Hematopoietic multipotent progenitor cell treated with erythropoietin and hydrocortisone succinate and interleukin-3 and kit ligand, for 8 days (in vitro differentiated cells): ENCODE measurements at places on chromosomes 1 and 21.

DNA sequence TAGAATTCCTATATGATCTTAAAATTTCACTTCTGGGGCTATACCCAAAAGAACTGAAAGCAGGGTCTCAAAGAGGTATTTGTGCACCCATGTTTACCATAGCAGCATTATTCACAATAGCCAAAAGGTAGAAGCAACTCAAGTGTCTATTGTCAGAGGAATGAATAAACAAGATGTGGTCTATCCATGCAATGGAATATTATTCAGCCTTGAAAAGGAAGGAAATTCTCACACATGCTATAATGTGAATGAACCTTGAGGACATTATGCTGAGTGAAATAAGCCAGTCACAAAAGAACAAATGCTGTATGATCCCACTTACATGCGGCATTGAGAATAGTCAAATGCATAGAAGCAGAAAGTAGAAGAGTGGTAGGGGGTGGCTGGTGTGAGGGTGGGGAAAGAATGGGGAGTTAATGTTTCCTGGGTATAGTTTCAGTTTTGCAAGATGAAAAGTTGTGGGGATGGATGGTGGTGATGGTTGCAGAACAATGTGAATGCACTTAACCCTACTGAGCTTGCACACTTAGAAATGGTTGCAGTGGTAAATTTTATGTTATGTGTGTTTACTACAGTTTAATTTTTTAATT lies 122.4 kb downstream of the TOMM20 start:
- no peak for DNase-seq

DNA sequence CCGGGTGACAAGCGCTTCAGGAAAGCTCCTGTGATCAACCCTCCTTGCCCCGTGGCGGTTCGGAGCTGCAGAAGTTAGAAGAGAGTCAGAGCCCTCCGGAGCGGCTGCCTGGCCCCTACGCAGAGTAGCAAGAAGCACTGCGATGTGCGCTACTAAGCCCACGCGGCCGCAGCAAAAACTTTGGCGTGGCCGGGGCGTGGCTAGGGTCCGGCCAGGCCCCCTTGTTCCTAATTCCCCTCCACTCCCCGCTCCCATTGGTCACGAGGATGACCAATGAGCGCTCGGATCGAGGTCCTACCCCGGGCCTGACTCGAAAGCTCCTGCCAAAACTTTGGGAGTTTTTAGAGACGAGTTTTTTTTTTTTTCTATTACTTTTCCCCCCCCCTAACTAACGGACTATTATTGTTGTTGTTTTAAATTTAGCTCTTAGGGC lies at the start of gene HLX:
HLX (plus strand) TSS at position 368 of the 433 bp plus-strand sequence. CDS start 415 bp downstream, outside the sequence.
- DNase-seq = peak; percentile 70

DNA sequence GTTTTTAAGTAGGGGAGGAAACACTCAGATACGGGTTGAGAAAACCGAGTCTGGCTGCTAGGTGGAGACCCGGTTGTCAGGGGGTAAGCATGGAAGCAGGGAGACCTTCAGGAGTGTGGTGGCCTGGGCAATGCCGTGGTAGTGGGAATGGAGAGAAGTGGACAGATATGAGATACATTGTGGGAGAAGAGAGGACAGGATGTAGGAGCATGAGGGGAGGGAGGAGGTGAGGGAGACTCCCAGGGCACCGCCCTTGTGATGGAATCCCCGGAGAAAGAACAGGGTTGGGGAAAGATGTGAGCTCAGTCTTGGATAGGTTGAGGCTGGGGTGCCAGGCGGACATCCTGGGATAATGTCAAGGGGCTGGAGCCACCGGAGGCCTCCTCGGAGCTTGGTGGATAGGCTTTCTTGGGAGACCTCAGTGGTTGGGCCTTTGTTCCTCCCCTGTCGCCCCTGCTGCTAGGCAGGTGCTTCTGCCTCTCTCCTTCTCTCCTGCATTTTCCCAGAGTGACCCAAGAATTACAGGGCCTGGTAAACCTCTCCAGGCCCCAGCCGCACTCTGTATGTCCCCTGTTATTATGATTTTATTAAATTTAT lies 21.3 kb downstream of the ZNF362 start:
- DNase-seq = no peak

- DNase-seq = no peak
Observed at GRCh38 chr1:38512789-38513188, 346.8 kb downstream of the RRAGC start.

DNA sequence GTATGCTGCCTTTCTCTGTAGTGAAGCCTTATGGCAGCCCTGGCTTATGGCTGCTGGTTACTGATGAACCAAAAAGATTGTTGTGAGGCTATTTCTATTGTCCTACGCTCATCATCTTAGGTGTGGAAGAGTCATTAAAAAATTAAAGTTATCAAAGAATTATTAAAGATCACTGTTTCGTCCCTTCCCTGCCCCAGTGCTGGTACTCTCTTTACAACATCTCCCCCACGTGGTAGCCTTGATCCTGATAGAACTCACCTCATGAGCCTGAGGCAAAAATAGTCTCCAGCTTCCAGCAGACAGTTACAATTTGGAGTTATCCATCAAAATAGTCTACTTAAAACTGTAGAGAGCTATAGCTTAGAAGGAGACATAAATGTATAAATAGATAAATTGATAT lies 201.5 kb downstream of the S1PR1 start:
- DNase-seq = no peak

GRCh38 chr1:83641206-83641658 lies 357.7 kb downstream of the TTLL7 start:
- no peak for DNase-seq

DNA sequence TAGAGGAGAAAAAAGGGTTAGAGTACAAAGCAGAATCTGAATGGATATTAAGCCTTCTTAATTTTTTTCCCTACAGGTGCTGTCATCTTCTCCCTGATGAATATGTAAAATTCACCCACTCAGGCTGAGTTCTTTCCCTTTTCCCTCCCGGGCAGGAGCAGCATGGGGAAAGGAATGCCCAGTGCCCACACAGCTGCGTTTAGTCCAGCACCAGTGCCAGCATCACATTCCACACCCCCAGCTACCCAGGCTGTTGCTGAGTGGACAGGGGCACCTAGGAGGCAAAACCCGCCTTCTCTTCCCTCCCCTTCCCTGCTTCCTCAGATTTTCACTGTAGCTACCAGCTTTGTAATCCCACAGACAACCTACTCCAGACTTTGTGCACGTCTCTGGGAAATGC lies 3.4 kb upstream of the CADM3 start:
- no peak for DNase-seq

DNA sequence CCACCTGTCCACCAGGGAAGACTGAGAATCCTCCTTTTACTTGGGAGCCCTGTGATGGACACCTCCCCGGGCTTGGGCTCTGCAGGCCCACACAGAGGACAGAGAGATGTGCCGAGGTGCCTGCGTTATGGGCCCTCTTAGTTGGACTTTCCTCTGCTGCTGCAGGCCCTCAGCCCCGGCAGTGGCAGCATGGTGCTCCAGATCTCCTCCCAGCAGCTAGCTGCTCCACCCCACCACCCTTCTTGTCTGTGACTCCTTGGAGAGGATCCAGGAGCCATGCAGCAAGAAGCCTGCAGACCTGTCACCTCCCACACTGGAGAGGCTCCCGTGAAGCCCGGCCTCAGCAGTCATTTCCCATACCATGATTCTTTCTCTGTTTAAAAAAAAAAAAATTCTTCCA lies 27.4 kb downstream of the PHGDH start:
- DNase-seq = peak; percentile 13

DNA sequence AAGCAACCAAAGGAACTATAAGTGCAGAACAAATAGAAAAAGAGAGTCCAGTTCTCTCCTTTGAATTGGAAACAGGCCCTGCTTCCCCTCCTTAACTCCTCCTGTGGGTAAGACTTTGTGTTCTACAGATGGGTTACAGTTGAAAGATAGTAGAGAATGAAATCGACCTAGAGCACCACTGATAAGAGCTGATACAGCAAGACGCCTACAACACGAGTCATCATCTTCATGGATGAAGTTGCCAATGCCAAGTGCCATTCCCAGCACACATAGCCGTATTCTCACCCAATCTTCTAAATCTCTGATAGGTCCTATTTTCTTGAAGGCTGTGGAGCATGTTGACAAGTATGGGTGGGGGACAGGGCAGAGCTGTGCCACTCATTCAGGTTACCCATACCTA lies 99.8 kb upstream of the CAMK1G start:
- DNase-seq = no peak

DNA sequence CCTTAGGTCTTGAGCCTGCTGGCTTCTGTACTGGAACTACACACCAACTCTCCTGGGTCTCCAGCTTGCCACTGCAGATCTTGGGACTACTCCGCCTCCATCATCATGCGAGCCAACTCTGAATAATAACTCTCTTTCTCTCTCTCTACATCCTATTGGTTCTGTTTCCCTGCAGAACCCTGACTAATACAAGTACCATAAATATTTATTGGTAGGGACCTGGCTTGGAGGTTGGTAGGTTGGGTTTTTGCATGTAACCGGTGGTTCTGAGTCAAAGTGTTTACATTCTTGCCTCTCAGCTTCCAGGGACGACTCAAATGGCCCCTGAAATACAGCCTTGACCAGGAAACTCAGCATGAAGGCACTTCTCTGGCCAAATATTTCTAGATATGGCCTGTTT lies 110.4 kb downstream of the KCND3 start:
- no peak for DNase-seq

DNA sequence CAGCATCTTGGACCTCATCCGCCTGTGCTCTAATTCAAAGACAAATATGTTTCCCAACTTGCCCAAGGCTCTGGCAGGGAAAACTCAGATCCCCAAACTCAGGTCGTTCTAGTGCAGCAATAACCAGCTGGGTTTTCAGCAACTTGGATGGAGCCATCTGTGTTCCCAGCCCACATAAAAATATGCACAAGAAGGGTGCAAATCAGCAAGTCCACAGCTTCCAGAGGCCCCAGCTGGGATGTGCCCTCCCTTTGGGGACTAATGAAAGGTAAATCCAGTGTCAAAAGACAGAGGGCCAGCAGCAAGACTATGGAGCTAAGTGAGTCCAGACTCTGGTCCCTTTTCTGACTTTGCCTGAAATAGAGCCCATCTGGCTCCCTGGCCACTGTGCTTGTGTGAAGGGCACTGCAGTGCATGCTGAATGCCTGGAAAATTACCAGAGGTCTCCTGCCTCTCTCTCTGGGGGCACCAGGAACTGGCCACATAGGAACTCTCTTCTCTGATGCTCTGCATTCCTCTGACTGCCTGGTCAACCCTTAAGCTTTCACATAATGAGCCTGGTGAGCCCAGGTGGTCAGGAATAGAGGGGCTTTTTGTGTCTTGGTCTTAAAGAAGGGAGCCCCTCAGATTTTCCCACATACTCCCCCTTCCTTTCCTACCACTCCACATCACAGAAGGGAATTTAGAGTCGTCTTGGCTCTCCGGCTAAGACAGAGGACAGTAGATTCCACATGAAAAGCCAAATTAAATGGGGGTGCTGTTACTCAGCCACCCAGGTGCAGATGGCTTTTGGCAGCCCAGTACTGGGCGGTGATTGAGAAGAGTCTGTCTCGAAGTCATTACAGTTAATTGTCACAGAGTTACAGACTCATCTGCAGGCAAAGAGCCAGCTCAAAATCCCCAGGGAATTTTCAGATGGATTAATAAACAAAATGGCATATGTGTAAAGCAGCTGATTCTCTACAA lies 88.1 kb upstream of the C1orf21 start:
- DNase-seq = no peak

- peak; percentile 30 for DNase-seq
Observed at GRCh38 chr1:183416850-183417771, 1.1 kb downstream of the NMNAT2 start.

DNA sequence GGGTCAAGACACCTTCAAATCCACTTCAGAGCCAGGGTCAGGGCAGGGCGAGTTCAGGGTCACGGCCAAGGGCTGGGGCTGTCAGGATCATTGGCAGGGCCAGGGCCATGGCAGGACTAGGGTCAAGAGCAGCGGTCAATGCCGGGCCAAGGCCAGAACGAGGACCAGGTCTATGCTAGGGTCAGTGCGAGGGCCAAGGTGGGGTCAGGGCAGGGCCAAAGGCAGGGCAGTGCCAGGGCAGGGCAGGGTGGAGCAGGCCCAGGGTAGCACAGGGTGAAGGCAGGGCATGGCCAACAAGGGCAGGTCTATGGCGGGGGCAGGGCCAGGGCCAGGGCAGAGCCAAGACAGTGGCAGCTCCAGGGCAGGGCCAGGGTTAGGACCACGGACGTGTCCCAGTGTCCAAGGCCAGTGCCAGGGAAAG lies 154.0 kb downstream of the LIPI start:
- DNase-seq = no peak

GRCh38 chr1:154329551-154330131 lies 4.3 kb downstream of the ATP8B2 start:
- no peak for DNase-seq

- DNase-seq = no peak
Observed at GRCh38 chr1:235275223-235275622, 52.8 kb downstream of the ARID4B start.

GRCh38 chr1:156655151-156655903 lies 13.4 kb downstream of the BCAN start:
- no peak for DNase-seq

- no peak for DNase-seq
Observed at GRCh38 chr1:176800978-176801513, 338.1 kb downstream of the PAPPA2 start.

DNA sequence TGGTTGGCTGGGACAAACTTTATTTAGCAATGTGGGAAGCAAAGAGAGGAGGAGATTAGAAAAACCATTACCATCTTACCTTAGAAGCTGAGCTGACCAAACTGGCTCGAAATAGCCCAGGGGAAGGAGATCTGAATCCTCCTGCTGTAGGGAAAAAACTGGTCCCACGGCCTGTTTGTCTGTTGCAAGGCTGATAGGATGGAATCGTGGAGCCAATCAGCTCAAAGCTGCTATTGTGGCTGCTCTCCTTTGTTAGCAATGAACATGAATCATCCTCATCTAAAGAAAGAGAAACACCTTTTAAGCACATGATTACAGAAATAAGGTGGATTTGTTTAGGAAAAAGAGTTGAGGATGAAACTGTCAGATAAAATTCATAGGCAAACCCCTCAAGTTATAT lies 21.5 kb downstream of the CLSPN start:
- no peak for DNase-seq

DNA sequence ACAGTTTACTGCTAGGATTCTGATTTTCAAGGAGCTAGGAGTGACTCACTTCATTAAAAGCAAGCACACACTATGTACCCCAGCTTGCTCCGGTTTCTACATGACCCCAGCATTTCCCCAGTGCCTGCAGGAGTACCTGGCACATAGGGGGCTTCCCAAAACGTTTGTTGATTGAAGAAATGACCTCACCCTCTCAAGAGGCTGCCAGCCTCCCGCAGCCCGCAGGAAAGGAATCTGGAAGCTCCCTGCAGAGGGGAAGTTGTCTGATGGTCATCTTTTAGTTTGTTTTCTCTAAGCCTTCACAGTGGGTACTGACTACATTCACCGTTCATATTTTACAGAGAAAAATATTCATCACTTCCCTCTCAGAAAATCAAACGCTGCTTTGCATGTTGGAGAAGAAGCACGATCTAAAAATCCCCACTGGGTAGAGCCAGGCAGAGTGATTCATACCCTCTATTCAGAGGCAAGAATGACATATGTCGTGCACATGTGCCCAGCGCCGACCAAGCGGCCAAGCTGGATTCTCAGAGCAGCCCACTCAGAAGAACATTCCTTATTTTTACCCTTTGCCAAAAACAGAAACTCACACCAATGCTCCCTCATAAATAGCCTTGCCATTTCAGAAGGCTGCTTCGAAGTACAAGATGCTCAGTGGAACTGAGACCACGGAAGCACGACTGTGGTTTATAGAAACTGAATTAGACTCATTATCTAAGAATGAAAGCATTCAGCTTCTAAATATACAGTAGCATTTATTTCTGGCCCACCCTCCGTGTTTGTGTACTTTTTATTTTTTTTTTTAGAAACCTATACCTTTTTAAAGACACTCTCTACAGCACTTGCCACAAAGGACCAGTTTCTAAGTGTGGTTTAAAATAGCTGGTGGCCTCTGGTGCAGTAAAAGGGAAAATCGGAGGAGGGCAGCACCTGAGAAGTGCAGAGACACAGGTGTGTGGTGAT lies 143.2 kb downstream of the MIS18A start:
- no peak for DNase-seq

- DNase-seq = no peak
Observed at GRCh38 chr1:116329524-116330341, 43.3 kb upstream of the ATP1A1 start.
